ENCODE measurements at places on chromosomes 3 and 15. TPM values are rescaled to one million over a fixed set of nuclear protein-coding genes. Genes with fewer than 3 reads are reported as not detected.

Gene RBP2
- not detected for total RNA-seq

Gene WNT5A
- 46.1 TPM for total RNA-seq

Gene SCN5A
- not detected for total RNA-seq

Gene PATL2
- total RNA-seq = not detected

Gene GABRG3
- total RNA-seq = not detected

Gene CIP2A
- total RNA-seq = 22.2 TPM

Gene OR5K2
- not detected for total RNA-seq

Gene SPTSSB
- not detected for total RNA-seq

Gene PLS1
- total RNA-seq = 0.53 TPM

Gene TMOD3
- total RNA-seq = 24.8 TPM

Gene MFSD1
- total RNA-seq = 195 TPM

Gene ROPN1
- 0.18 TPM for total RNA-seq

Gene CACNA2D2
- not detected for total RNA-seq

Gene CD96
- not detected for total RNA-seq

Gene RETNLB
- not detected for total RNA-seq

Gene PBRM1
- 22.5 TPM for total RNA-seq

Gene PLSCR4
- total RNA-seq = 22.5 TPM

Measured in myometrial cell (primary cell).